ENCODE measurements at places on chromosomes 5 and 9. TPM values are rescaled to one million over a fixed set of nuclear protein-coding genes. Genes with fewer than 3 reads are reported as not detected.

The TSSK1B gene
- total RNA-seq = not detected

DNA sequence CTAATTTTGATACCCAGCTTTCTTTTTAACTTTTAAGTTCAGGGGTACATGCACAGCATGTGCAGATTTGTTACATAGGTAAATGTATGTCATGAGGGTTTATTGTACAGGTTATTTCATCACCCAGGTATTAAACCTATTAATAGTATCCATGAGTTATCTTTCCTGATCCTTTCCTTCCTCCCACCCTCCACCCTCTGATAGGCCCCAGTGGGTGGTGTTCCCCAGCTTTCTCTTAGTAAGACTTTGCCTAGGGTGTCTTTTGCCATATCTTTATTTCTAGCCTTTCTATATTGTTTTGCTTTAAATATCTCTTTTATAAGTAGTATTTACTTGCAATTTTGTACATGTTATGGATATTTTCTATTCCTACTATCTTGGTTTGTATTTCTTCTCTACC is 243.7 kb downstream of the SGCD start:
- no peaks in the 10 kb centered on the region for H3K36me3 ChIP-seq
- no peaks in the 10 kb centered on the region for H3K4me1 ChIP-seq

DNA sequence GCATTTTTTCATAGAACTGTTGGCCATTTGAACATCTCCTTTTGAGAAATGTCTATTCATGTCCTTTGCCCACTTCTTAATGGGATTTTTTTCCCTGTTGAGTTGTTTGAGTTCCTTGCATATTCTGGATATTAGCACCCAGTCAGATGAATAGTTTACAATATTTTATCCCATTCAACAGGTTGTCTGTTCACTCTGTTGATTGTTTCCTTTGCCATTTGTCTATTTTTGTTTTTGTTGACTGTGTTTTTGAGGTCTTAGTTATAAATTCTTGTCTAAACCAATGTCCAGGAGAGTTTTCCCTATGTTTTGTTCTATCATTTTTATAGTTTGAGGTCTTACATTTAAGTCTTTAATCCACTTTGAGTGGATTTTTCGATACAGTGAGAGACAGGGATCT is 139.0 kb upstream of the TNPO1 start:
- H3K36me3 ChIP-seq = no peaks in the 10 kb centered on the region
- no peak overlapping the region for H3K27ac ChIP-seq
- no peak for DNase-seq
- H3K27me3 ChIP-seq = peaks cover 18% of the 10 kb centered on the region
- no peaks in the 10 kb centered on the region for H3K4me1 ChIP-seq
- no peak overlapping the region for H3K4me3 ChIP-seq

The OTP gene
- total RNA-seq = not detected

GRCh38 chr5:115941051-115941675 is 21.1 kb upstream of the LVRN start:
- peaks cover 7% of the 10 kb centered on the region for H3K27me3 ChIP-seq
- no peak for DNase-seq
- no peaks in the 10 kb centered on the region for H3K4me1 ChIP-seq
- no peaks in the 10 kb centered on the region for H3K36me3 ChIP-seq

GRCh38 chr9:104091708-104092107 is 2.4 kb upstream of the SMC2 start:
- DNase-seq = peak; percentile 31
- no peak overlapping the region for H3K4me3 ChIP-seq
- peaks cover 9% of the 10 kb centered on the region for H3K36me3 ChIP-seq
- H3K4me1 ChIP-seq = peaks cover 33% of the 10 kb centered on the region

DNA sequence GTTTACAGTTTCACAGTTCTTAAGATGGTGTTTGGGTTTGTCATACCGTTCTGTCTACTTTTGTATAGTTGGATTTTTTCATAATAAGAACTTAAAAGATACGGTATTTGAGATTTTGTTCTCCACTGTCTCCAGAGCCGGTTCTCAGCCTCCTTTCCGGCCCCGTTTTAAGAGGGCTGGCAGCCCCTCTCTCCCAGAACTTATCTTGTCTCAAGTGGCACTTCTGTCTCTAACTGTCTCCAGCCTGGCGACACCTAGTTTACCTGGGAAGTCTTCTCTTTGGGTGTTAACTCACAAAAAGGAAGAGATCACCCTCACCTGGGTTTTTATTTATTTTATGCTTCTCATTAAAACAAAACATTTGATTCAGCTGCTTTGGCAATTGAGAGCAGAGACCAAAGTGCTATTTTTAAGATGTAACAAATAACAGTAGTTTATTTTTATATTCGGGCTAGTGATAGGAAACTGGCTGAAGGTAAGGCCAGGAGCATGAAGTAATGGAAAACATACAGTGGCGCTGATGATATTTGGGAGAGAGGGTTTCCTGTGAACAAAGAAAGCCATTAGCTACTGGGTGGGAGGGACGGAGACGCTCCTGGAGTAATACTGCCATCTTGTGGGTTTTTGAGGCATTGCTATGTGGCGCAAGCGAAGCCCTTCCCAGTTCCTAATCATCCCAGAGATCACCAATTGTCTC is 48.3 kb downstream of the ACER2 start:
- peaks cover 8% of the 10 kb centered on the region for H3K4me1 ChIP-seq
- peak overlapping the region; percentile 28 for H3K4me3 ChIP-seq
- H3K27me3 ChIP-seq = no peaks in the 10 kb centered on the region
- no peak overlapping the region for H3K27ac ChIP-seq
- H3K36me3 ChIP-seq = no peaks in the 10 kb centered on the region

The GZMA gene
- total RNA-seq = 0.24 TPM
